GM18507 (cell line): ENCODE measurements at places on chromosomes 3 and 15.

GRCh38 chr3:169623971-169624370 lies 39.5 kb downstream of the MECOM start:
- DNase-seq, result no peak

DNA sequence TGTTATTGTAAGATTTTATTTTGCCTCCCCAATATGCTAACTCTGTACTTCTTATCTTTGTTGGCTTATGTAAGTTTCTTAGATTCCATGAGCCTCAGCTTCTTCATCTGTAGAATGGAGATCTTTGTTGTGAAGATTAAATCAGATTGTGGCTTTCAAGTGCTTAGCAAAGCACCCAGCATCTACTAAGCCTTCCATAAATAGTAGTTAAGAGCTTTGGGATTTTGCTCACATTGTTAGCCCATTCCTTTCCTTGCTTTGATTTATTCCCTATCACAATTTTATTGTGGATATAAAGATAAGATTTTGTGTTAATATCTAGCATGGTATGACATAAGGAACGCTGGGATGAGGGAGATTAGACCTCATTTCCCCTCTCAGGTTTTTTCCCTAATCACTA lies 501.4 kb downstream of the PYDC2 start:
- DNase-seq, result no peak

DNA sequence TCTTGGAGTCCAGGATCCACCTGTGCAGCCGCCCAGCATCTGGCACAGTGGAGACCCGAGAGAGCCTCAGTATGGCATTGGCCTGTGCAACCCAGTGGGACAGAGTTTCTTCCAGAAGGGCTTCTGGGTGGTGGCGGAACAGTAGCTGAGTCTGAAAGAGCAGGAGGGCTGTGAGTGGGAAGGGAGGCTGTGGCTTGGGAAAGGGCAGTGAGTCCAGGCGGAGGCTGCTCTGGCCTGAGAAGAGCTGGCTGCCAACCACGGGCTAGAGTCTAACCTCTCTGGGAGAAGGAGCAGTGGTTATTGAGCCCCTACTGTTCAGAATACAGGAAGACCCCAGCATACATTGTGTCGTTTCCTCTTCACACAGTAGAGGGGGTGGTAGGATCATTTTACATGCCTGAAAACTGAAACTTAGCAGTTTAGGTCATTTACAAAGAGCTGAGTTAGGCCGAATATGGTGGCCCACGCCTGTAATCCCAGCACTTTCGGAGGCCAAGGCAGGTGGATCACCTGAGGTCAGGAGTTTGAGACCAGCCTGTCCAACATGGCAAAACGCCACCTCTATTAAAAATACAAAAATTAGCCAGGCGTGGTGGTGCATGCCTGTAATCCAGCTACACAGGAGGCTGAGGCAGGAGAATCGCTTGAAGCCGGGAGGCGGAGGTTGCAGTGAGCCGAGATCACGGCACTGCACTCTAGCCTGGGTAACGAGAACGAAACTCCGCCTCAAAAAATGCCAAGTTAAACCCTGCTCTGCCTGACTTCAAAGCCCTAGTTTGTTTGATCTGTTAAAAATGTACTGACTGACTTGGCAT lies 3.2 kb downstream of the AEN start:
- DNase-seq, result no peak

- DNase-seq, result no peak
These were observed 41.6 kb downstream of the MB21D2 start for GRCh38 chr3:192875971-192876565.

DNA sequence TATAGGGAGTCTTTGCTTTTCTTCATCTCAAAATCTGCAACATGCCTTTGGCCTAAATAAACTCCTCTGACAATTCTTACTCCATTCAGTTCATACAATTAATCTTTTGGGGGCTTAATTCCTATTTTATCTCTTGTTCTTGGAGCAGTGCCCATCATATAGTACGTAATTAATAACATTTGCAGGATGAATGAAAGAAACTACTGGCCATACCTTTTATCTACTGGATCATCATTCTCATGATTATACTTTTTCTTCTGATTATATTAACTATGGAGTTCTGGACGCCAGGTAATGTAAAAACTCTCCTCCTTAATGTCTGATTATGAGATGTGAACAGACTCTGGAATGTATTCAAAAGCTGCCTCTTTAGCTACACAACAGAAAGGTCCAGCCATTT lies 46.5 kb upstream of the SCN5A start:
- no peak for DNase-seq

DNA sequence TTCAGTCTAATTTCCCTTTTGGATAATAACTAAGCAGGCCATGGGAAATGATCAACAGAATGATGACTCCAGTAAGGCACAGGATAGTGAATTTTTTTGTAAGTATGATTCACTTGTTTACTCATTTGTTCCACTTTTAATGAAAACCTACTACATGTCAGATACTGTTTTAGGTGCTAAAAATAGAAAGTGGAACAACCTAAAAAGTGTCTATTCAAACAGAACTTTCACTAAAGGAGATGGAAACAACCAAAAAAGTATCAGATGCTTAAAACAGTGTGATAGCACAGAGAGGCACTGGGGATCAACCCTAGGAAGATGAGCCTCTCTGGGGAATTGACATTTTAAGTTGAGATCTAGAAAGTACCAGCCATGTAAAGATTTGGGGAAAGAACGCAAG lies 11.1 kb downstream of the RYK start:
- no peak for DNase-seq

GRCh38 chr3:59285560-59285959 lies 235.7 kb upstream of the CFAP20DC start:
- DNase-seq, result no peak

DNA sequence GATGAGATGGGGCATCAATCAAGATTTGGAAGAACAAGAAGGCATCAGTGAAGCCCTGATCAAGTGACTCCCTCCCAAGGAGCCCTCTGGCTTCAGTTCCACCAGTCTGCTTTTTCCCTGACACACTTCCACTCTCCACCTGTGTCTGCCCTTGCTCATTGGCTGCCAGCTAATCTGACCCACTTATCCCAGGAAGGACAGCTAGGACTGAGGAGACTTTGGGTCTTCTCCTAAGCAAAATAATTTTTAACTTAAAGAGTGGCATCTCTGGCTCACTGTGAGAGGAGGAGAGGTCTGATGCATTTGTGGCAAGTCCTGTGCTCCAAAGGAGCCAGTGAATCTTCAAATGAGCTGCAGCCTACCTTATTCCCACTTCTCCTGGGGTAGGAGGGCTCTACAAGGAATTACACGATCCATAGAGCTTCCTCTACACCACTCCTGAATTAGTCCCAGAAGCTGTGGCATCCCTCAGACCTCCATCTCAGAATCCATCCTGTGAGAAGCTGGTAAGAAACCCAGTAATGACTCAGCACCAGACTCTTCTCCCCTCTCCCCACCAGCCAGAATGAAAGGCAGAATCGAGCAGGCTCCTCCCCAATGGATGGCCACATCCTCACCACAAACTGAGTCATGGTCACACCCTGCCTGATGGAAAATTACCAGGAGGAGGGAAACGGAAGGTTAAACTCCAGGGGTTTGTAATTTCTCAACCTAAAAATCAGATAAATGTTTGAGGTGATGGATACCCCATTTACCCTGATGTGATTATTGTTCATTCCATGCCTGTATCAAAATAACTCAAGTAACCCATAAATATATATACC lies 6.3 kb upstream of the PKM start:
- no peak for DNase-seq

- DNase-seq, result peak; percentile 25
These were observed 27.5 kb downstream of the NR1I2 start for GRCh38 chr3:119809249-119810017.
